ENCODE measurements at places on chromosomes 1 and 21.
A peak's percentile ranks its signal among the peaks of the same experiment; 100 is the strongest.

DNA sequence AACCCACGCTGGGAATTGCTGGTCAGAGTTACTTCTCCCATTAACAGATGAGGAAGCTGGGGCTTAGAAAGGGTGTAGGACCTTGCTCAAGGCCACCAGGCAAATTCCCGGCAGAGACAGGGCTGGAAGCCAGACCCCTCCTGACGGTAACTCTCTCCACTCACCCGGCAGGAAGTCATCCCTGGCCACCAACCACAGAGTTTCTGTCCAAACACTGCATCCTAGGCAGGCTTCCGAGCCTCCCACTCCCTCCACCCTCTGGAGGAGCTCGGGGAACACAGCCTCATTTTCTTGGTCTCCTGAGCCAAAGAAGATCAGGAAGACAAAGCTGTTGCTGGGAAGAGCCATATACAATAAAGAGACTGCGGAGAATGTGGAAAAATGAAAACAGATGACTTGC is 25.0 kb upstream of the ZNF436 start:
- peaks cover 19% of the 10 kb centered on the region for H3K4me1 ChIP-seq
- H3K27ac ChIP-seq, result peak overlapping the region; percentile 21
- no peaks in the 10 kb centered on the region for H3K36me3 ChIP-seq

DNA sequence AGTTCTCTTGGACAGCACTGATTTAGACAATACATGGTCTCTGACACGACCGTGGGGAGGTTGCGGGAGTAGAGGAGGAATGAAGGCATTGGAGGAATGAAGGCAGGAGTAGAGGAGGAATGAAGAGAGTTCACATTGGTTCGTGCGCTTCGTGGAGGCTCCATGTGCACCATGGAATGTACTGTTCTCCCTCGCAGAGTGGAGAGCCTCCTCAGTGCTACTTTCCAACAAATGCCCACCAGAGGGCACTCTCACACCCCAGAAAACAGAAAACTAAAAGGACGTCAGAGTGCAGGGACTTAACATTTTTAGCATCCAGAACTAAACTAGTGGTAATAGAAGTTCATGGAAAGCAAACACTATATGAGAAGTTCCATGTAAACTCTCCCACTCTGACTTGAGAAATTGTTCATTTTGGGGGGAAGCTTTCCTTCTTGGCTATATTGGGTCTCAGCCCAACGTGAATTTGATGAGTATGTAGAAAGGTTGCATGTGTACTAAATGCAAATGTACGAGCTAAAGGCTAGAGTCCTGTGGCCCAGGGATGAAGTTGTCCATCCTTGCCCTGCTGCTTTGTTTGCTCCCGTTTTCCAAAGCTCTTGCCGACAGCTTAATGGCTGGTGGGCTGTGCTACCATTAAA is 211.6 kb downstream of the LMX1A start:
- no peak overlapping the region for H3K27ac ChIP-seq
- H3K4me3 ChIP-seq, result no peak overlapping the region
- peaks cover 29% of the 10 kb centered on the region for H3K27me3 ChIP-seq
- no peaks in the 10 kb centered on the region for H3K4me1 ChIP-seq
- peak; percentile 71 for DNase-seq

DNA sequence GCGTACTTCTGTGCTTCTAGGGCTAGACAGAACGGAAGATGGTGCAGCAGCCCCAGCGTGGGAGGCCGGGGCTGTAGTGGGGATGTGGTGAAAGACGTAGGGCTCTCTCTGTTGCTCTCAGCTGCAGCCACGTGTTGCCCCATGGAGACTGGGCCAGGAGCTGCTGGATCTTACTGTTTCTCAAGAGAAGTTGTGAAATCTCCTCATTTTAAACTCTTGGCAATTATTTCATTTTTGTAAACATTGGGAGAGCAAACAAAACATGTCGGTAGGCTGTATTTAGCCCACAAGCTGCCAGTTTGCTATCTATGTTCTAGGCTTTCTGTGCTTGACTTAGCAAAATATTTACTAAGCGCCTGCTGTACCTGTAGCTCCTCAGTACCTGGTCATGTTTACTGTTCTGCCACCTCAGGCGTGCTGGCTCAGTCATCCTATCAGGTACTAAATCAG is 15.9 kb upstream of the ELOA start:
- no peaks in the 10 kb centered on the region for H3K27me3 ChIP-seq
- no peaks in the 10 kb centered on the region for H3K4me1 ChIP-seq
- no peak for DNase-seq
- peaks cover under 1% of the 10 kb centered on the region for H3K36me3 ChIP-seq

DNA sequence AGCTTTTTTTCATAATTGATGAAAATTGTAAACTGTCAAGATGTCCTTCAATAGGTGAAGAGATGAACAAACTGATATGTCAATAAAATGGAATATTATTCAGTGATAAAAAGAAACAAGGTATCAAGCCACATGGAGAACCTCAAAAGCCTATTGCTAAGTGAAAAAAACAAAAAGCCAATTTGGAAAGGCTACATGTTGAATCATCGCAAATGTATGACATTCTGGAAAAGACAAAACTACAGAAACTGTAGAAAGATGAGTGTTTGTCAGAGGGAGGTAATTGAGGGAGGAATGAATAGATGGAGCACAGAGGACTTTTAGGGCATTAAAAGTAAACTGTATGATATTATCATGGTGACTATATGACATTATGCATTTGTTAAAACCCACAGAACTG is 34.5 kb upstream of the USP25 start:
- peaks cover 4% of the 10 kb centered on the region for H3K4me1 ChIP-seq
- no peak overlapping the region for H3K27ac ChIP-seq
- H3K27me3 ChIP-seq, result no peaks in the 10 kb centered on the region
- no peak for DNase-seq

GRCh38 chr1:21175670-21176581 is 771 bp downstream of the EIF4G3 start:
- peak overlapping the region; percentile 82 for H3K4me3 ChIP-seq
- H3K4me1 ChIP-seq, result peaks cover 18% of the 10 kb centered on the region
- H3K27me3 ChIP-seq, result peaks cover 29% of the 10 kb centered on the region
- peak overlapping the region; percentile 8 for H3K27ac ChIP-seq

Measured in WTC11 (cell line).